ENCODE measurements at places on chromosomes 2 and 18.

GRCh38 chr18:80026363-80026762 is 7.9 kb upstream of the RBFA start:
- no peak for DNase-seq

GRCh38 chr2:197307933-197308521 is 2.6 kb downstream of the ANKRD44 start:
- no peak for DNase-seq

GRCh38 chr18:12397793-12398192 is 9.9 kb upstream of the PRELID3A start:
- no peak for DNase-seq

- peak; percentile 47 for DNase-seq
Observed at GRCh38 chr2:164257742-164258141, 363.5 kb downstream of the GRB14 start.

DNA sequence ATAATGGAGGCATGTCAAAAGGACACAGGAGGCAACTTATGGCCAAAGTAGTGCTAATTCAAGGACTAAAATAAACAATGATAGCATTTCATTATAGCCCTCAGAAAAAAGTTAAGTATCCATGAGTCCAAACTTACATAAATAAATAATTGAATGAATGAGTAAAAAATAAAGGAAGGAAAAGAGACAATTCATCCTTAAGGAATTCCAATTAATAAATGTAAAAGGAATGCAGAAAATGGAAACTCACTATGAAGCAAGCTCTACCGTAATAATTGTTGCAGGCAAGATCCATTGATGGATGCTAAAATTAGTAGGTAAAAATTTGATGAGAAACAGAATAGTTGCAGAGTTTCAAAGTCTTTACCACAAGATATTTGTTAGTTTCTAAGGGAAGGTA is 88.2 kb upstream of the RAPGEF4 start:
- peak; percentile 72 for DNase-seq

GRCh38 chr2:191831410-191831994 is 15.4 kb downstream of the CAVIN2 start:
- DNase-seq: no peak

GRCh38 chr2:90069290-90069894 is 1377.9 kb downstream of the RPIA start:
- no peak for DNase-seq

GRCh38 chr2:50748671-50749070 is 283.3 kb downstream of the NRXN1 start:
- no peak for DNase-seq

DNA sequence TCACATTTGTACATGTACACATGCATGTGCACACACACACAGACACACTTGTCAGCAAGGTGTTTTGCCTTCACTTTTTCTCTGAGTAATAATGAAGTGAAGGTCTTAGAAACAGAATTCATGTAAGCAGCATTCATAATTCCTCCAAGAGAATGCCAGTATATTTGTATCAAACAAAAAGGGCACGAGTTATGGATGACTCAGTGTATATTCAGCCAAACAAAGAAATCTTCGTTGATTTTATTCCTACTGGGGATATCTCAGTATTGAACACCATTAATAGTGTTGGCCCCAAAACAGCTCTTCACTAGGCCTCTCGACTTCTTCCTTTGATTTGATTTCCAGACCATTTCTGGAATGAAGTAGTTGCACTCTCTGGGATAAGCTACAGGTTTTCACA is 125.3 kb downstream of the PIK3C3 start:
- no peak for DNase-seq

- no peak for DNase-seq
Observed at GRCh38 chr2:68889021-68889420, 17.8 kb upstream of the BMP10 start.

GRCh38 chr2:32532341-32532740 is 95.5 kb upstream of the TTC27 start:
- no peak for DNase-seq

GRCh38 chr2:241315879-241316631 is at the start of gene SEPTIN2:
Gene SEPTIN2 (plus strand): TSS chr2:241315925. CDS start chr2:241324233, 8,308 bp downstream.
- DNase-seq: peak; percentile 63

DNA sequence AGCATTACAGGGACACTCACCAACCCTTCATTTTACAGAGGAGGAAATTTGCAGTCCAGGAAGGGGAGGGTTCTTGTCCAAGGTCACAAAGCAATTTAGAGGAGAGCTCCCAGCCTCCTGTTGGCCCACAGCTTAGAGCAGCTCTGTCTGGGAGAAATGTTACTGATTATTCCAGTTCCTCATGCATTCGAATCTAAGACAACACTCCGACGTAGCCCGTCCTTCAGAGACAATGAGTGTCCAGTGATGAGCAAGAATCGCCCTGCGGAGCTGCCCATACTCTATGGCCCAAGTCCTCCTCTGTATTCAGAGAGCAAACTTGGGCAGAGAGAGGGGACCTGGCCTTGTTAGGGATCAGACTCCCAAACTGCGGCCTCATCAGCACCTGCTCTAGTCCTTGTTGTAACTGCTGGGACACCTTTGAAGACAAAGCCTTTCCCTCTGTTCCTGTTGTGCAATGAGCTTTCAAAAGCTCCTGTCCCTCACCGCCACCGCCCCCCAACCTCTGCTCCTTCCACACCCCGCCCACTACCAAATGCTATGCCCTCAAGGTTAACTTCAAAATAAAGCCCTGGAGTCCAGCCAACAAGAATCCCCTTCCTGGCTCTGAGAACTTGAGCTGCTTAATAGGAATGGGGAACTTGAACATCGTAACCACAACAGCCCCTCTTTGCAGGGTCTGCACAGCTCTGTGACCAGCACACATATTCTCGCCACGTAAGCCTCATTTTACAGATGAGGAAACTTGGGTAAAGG is 234.8 kb upstream of the SMAD2 start:
- DNase-seq: no peak

DNA sequence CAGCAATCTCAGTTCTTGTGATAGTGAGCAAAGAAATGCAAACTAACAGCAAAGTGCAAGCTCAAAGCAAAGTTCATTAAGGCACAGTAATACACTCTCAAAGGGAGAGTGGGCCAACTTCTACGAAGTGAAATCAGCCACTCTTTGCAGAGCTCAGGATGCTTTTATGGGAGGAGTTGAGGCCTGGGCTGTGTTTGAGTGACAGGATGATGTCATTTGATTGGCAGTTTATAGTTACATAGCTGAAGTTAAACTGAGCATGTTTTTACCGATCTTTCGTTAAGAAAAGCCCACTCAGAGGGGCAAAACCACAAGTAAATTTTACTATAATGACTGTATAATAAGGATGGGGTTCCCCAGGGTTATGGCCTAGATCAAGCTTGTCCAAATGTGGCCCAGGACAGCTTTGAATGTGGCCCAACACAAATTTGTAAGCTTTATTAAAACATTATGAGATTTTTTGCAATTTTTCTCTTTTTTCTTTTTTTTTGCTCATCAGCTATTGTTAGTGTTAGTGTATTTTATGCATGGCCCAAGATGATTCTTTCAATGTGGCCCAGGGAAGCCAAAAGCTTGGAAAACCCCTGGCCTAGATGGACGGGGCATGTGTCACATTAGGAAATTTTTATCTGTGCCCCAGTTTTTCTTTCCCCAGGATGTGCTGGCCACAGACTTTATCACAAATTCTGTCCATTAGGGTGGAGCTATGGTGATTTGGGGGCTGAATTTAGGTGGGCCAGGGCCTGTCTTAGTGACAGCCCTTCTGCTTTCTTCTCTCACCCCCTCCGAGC is 8.3 kb upstream of the DNAH7 start:
- DNase-seq: no peak

DNA sequence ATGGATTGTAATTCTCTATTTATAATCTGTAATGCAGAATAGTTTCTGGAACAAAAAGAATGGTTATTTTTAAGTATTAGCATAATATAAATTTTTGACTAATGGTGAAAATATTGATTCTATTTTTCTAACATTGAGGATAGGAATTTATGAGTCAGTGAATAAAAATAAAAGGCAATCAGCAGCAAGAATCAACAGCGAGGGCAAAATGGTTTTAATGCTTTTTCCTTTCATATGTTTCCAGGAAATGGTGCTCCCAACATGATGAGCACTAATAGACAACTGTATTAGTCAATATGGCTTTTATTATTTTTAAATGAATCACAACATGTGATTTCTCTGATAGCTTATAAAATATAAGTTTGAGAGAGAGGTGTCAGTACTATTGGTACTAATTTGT is 90.7 kb upstream of the TFPI start:
- no peak for DNase-seq

DNA sequence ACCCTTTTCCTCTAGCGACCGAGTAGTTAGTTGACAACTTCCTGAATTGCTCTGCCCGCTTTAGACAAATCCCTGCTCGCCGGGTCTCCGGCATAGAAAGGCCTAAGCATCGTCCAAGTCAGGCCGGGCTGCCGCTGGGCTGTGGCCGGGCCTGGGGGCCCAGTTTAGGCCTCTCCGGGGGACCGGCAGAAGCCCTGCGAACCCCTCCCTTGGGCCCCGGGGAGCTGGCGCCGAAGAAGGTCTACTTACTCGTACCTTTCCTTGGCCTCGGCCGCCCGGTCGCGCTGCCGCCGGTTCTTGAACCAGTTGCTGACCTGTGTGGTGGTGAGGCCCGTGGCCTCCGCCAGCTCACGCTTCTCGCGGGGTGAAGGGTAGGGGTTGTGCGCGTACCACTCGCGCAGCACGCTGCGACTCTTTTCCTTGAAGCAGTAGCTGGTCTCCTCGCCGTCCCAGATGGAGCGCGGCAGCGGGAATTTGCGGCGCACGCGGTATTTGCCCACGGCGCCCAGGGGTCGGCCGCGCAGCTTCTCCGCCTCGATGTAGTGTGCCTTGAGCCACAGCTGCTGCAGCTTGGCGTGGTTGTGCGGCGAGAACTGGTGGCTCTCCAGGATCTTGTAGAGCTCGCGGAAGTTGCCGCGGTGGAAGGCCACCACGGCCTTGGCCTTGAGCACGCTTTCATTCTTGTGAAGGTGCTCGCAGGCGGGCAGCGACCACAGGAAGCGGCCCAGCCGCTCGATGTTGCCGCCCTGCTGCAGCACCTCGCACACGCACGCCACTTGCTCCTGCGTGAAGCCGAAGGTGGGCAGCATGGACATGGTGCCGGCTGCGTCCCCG is 739 bp downstream of the SIX2 start:
- peak; percentile 22 for DNase-seq

DNA sequence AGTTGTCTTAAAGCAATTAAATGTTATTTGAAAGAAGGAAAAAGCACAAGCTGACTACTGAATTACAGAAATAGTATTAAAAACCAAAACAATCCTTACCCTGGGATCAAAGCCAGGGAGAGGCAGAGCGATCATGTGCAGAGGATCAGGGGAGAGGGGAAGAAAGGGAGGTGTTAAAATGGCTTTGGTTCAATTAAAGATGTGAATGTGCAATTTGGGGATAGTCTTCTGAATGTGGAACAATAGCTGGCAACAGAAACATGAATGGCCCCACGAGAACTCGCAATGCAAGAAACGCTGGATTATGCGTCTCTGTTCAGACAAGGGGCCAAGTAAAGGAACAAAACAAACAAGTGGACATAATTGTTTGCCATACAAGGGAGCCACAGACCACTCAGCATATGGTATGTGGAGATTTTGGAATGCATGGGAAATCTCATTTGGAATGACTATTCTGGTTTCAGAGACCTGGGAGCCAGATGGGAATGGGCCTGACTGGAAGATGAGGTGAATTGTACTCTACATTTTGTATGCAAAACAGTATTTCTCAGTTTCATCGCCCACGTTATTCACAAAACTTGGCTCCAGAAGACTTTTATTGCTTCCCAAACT is 155.4 kb downstream of the SLC4A3 start:
- no peak for DNase-seq

- no peak for DNase-seq
Observed at GRCh38 chr2:214076527-214076926, 334.3 kb upstream of the VWC2L start.

DNA sequence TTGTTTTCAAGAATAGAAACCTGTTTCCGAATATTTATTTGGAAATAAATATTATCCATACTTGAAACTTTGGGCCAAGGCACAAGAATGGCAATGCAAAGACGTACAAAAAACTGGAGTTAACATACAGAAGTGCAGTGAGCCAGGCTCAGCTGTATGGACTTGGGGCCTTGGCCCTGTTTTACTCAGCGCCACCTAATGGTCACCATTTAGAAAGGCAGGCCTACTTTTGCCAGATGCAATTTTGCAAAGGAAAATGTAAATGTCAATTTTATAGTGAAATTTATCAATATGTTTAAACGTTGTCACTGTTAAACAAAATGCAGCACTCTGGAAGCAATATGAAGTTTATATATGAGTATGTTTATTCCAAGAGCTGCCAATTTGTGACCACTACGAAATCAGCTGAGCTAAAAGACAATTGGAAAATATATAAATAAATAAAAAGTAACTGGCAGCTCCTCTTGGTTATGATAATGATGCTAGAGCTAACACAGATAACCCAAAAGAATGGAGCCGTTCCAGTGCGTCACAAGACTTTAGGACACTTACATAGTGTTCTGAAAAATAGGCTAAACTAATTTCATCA is 155.0 kb downstream of the ARHGAP15 start:
- DNase-seq: peak; percentile 59

DNA sequence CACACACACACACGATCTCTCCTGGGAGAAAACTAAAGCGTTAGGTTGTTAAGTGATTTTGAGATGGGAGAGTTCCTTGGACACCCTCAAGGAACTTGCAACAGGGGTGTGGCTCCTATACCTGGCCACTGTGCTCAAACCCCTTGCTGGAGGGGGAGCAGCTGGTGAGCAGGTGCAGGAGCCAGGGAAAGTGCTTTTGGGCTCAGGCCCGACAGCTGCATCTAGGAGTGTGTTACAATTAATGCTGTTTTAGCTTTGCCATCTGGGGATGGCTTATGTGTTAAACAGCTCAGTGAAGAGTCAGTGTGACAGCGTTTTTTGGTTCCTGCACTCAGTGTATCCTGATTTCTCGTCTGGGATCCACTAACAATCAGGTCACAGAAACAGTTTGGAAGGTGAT is 510.8 kb downstream of the TRIB2 start:
- no peak for DNase-seq

DNA sequence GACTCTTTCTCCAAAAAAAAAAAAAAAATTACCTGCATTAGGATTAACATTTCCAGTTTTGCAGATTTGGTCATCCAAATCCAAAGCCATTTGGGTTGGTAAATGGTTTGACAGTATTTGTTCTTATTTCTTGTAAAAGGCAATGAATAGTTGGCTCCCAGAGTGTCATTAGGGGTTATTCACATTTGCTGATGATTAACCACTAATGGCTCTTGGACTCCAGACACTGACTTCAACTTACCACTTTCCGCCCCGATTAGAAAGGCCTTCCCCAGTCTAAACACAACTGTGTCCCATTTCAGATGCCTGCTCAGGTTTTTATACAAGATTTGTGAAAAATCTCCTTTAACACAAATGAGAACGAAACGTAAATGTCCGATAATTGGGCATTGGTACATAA is 9.6 kb upstream of the TGIF1 start:
- no peak for DNase-seq

DNA sequence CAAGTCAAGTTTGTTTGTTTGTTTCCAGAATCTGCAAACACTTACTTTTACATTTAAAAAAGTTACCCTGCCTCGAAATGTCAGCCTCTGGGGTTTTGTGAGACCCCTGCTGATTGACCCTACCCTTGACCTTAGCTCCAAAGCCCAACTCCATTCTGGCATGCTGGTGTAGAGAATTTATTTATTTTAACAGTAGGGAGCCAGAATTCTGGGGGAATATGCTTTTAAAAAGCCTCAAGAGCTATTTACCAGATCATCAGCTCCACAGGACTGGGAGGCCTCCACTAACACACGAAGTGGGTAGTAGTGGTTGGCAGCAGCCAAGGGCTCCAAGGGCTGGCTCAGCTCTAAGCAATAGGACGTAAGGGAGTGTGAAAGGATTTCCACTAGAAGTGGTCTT is 23.2 kb upstream of the GREB1L start:
- no peak for DNase-seq

- DNase-seq: no peak
Observed at GRCh38 chr2:134501476-134502091, 217.2 kb downstream of the TMEM163 start.

Data from fibroblast of lung (primary cell).